ENCODE measurements at places on chromosomes 2 and 18. TPM values are rescaled to one million over a fixed set of nuclear protein-coding genes. Genes with fewer than 3 reads are reported as not detected.

DNA sequence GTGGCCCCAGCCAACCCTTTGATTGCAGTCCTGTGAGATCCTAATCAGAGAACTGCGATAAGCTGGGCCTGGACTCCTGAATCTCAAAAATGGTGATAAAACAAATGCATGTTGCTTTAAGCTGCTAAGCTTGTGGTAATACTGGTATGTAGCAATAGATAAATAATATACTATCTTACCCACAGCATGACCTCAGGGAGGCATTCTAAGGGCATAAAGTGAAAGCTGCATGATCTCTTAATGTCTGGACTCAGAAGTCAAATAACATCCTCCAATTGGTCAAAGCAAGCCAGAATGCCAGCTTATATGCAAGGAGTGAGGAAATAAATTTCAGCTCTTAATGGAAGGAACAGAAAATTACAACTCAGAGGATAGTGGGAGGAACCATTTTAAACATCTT lies 246.1 kb downstream of the FSIP2 start:
- DNase-seq, result no peak

DNA sequence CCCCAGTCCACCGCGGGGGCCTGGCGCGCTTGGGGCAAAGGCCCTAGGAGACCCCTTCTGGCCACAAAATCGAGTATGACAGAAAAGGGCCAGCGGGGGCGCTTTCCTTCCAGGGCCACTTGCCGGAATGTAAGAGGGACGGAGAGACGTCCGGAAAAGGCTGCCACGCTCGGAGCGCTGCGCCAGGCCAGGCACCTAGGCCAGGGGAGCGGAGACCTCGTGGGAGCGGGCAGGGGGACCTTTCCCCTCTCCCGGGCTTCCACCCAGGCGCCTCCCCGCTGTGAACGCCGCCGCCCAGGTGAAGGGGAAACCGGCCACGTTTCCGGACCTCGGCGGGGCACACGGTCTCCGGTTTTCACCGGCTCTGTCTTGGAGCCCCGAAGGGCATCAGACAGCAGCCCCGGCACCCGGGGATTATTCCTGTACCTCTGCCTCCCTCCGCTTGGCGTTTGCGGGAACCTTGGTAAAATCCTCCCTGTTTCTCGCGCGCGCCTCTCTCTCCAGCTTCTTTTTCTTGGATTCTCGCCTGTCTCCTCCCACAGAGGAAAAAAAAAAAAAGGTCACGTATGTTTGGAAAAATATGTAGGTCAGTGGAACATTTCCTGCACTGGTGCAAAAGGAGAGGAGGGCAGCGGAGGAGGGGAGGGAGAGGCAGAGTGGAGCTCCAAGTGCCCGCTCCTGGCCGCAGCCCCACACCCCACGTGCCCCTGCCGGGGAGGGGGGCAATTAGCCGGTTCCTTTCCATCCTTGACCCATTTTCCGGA lies 1.2 kb upstream of the NPAS2 start:
- peak; percentile 56 for DNase-seq

DNA sequence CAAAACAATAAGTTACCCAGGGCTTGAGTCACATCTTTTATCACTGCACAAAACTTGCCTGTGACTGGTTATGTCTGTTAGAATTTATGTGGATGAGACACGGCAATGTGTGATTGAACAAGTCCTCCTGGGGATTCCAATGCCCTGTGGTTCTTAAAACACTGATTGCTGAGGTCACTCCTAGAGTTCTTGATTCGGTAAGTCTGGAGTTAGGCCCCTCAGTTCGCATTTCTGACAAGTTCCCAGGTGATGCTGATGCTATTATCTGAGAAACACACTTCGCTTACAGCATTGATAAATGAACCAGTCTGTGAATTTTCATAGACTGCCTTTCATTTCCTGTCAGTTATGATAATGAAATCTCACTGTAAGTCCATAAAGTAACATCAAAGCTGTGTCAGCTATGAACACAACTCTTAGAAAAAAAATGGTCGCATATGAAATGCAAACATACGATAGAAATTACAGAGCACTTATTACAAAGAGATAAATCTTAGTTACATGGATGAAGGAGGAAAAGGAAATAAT lies 214.0 kb downstream of the DLGAP1 start:
- DNase-seq, result no peak

TRAPPC8 gene
- total RNA-seq, result 35.2 TPM
